ENCODE measurements at places on chromosomes 2 and 18.
A peak's percentile ranks its signal among the peaks of the same experiment; 100 is the strongest.

DNA sequence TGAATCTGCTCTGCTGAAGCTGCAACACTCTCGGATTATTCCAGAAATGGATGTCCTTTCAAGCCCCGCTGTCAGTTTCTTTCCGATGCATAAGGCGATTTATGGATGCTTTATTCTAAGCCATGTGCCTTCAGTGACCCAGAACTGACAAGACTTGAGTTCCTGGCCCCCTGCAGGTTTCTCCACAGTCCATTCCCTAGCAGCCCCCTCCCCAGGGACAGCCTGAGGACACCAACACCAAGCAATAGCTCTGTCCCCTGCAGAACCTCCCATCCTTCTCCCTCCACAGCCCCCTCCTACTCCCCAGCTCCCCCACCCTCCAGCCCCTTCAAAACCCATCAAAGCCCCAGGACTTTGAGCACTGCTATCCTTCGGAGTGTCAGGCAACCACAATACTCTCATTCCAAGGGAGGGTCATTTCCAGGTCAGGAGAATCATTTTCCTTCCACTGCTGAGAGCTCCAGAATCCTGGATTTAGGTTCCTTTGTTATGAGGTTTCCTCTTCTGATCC, 24.6 kb upstream of the SPP2 start:
- peak; percentile 38 for DNase-seq

DNA sequence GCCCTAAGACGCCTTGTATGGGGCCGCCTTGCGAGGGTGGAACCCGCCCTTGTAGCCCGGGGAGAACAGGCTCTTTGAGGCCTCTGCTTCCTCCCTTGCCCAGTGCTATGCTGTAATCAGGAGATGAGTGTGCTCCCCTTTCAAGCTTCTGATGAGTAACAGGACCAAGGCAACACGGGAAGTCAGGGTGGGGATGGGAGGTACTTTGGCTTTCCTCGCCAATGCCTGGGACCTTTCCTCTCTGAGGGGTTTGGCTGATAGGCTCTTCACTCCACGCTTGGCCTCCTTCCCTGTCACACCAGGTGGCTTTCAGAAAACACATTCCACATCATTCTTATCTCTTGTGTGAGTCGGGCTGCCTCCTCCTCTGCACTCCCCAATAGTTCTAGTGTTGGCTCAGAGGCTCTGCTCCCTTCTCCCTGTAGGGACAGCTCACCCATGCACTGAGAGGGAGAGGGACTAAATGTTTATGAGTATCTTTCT, 223.7 kb upstream of the TRIB2 start:
- peak; percentile 49 for DNase-seq

- no peak for DNase-seq
Observed at GRCh38 chr2:182435754-182436153, 8.9 kb upstream of the PDE1A start.

DNA sequence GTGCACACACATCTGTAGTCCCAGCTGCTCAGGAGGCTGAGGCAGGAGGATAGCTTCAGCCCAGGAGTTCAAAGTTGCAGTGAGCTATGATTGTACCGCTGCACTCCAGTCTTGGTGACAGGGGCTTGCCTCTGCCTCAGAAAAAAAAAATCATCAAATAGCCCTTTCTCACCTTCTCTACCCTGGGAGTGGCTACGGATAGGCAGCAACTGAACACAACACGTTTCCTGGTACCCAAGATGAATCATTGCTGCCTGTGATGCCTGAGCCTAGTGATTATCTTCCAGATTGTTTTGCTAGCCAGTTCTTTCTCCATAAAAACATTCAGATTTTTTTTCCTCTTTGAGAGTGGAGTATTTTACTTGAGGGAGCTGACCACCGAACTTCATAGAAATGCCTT, 13.5 kb downstream of the INPP4A start:
- DNase-seq = no peak

DNA sequence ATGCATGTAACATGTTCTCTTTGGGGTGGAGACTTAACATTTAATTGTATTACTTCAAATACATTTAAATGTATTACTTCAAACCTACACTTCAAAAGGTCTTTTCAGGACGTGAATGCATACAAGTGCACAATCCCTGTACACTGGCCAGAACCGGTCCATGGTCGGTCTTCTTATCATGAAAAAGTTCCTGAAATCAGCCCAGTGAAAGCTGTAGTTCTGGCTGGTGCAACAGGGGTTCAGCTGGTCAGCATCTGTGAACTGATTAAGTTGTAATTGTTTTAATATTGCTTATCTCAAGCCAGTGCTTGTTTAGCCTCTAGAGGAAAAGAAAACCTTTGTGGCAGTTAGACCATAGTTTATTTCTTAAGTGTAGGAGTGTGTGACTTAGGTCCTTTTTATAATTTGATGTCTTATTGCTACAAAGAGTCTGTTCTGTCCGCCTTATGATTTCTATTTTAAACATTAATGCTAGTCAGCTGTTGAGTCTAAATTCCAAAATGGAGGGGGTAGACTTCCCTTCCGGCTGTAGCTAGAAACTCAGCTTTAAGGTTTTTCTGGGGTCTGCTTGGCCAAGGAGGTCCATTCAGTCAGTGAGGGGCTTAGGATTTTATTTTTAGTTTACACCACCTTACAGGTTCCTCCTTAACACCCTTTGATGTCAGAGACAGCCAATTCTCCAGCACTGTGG, 768 bp upstream of the CYBRD1 start:
- no peak for DNase-seq

GRCh38 chr18:34039611-34040010, 185.1 kb downstream of the NOL4 start:
- no peak for DNase-seq
